ENCODE measurements at places on chromosomes 12 and 14. TPM values are rescaled to one million over a fixed set of nuclear protein-coding genes. Genes with fewer than 3 reads are reported as not detected.

Gene REM2
- total RNA-seq: 11.3 TPM

Gene OTOGL
- total RNA-seq: 0.31 TPM

Gene GLIPR1L1
- total RNA-seq: not detected

Gene FGF23
- 0.14 TPM for total RNA-seq

Gene HPD
- not detected for total RNA-seq

Gene APOF
- total RNA-seq: not detected

Gene KSR2
- 1.8 TPM for total RNA-seq

Gene CRACR2A
- 3.3 TPM for total RNA-seq

Gene TMCC3
- 15.9 TPM for total RNA-seq

Gene AQP5
- 1.8 TPM for total RNA-seq

- peaks cover 1% of the 10 kb centered on the region for H3K4me1 ChIP-seq
- H3K27ac ChIP-seq: no peak overlapping the region
- no peaks in the 10 kb centered on the region for H3K27me3 ChIP-seq
- no peak overlapping the region for H3K4me3 ChIP-seq
These were observed 439.1 kb downstream of the NPAS3 start for GRCh38 chr14:33377596-33378390.

DNA sequence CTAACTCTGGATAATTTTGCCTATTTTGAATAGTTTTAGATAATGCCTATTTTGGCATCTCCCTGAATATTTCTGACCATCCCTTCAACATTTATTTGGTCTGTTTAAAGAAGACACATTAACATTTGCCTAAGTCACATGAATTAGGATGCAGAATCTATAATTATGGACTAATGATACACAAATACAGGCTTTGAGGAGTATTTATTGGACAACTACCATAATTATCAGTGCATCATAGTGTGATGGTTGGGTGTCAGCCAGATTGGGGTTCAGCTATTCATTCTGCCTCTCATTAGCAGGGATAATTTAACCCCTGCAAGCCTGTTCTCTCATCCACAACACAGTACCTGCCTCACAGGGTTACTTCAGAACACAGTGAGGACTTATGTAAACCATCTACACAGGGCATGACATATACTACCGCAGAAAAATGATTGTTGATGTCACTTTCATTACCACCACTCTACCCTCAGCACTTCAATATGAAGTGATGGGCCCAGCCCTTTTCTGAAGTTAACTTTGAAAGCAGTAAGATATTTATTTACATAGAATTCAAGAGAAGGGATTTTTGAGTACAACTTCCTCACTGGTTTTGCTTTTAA lies 14.4 kb downstream of the PRKCH start:
- no peak overlapping the region for H3K4me3 ChIP-seq
- no peak overlapping the region for H3K27ac ChIP-seq
- peaks cover 12% of the 10 kb centered on the region for H3K4me1 ChIP-seq
- DNase-seq: no peak
- H3K36me3 ChIP-seq: no peaks in the 10 kb centered on the region
- H3K27me3 ChIP-seq: no peaks in the 10 kb centered on the region

DNA sequence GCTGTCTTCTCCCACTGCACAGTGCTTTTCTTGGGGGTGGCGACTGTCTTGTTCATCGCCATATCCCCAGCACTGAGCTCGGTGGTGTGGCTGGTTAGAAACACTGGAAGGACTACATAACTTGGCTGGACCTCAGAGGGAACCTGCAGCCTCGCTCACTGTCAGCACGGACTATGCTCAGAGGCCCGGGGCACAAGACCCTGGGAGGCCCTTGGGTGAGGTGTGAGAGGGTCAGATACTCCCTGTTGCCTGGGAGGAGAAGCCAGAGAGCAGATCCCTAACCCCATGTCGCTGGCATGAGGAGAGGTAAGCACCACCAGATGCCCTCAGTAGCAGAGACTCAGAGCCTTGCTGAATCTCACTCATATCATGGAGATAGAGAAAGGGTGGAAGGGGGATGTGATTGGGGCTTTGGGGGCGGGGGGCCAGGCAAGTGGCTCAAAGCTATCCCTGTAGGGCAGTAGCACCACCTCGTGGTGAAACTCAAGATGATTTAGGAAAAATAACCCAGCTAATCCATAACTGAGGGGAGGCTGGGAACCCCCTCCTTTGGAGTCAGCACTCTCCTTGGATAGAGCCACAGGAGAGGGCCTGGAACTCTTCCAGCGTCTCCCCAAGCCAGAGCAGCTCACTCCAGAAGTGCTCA lies 18.7 kb upstream of the HDAC7 start:
- no peak overlapping the region for H3K27ac ChIP-seq
- no peak overlapping the region for H3K4me3 ChIP-seq
- H3K27me3 ChIP-seq: peaks cover 4% of the 10 kb centered on the region
- peaks cover 22% of the 10 kb centered on the region for H3K4me1 ChIP-seq
- no peaks in the 10 kb centered on the region for H3K36me3 ChIP-seq

GRCh38 chr12:63981343-63981742 lies 136.8 kb downstream of the SRGAP1 start:
- H3K4me3 ChIP-seq: no peak overlapping the region
- no peaks in the 10 kb centered on the region for H3K36me3 ChIP-seq
- peaks cover 13% of the 10 kb centered on the region for H3K4me1 ChIP-seq
- no peak for DNase-seq

- peaks cover 3% of the 10 kb centered on the region for H3K4me1 ChIP-seq
- peaks cover 31% of the 10 kb centered on the region for H3K27me3 ChIP-seq
- H3K27ac ChIP-seq: no peak overlapping the region
- no peak overlapping the region for H3K4me3 ChIP-seq
- H3K36me3 ChIP-seq: no peaks in the 10 kb centered on the region
These were observed 24.7 kb downstream of the VSX2 start for GRCh38 chr14:74263921-74264320.

DNA sequence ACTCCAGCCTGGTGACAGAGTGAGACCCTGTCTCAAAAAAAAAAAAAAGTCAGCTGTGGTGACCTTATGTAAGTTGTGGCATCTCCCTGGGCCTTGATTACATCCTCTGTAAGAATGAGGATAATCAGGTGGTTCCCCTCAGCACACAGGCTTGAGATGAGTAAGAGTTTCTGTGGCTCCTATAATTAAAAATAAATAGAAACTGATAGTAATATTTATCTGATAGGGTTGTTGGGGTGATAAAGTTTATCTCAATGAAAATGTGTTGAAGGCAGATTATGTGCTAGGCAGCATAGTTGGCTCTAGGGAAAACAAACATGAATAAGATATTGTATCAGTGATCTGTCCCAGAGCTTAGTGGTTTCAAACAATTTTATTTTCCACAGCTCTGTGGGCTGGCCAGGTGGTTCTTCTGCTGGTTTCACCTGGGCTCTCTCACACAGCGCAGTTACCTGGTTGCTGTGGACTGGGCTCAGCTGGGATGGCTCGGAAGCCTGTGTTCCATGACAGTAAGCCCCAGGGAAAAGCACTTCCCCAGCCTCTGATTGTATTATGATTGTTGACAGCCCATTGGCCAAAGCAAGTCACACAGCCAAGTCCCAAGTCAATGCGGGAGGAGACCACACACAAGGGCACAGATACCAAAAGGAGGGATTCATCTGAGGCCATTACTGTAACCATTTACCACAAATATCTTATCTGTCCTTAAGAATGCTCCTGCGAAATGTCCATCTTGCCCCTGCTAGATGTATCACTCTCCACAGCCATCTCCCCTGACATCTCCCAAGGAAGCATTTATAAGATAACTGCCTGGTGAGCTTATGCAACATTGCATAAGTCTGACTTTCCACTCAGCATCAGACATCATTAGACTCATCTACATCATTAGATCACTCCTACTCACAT lies 151.7 kb downstream of the NUAK1 start:
- peaks cover 42% of the 10 kb centered on the region for H3K27me3 ChIP-seq
- no peak overlapping the region for H3K27ac ChIP-seq
- no peaks in the 10 kb centered on the region for H3K36me3 ChIP-seq
- no peak overlapping the region for H3K4me3 ChIP-seq
- no peak for DNase-seq
- peaks cover 4% of the 10 kb centered on the region for H3K4me1 ChIP-seq

DNA sequence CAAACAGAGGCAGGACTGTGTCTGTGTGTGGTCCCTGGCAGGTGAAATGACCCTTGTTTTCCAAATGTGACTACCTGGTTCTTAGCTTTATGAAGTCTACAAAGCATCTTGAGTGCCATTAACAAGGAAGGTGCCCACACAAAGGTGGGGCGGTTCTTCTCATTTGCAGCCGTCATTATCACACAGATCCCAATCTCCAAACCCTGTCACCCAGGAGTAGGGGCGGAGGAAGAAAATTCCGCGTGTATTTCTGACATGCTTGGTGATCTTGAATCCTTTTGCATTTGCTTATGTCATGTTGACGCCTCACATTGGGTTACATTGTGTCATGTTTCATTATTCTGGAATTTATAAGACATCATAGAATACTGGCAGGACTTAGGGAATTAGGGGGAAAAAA lies 277.3 kb downstream of the VRK1 start:
- no peaks in the 10 kb centered on the region for H3K4me1 ChIP-seq
- H3K36me3 ChIP-seq: no peaks in the 10 kb centered on the region
- no peak overlapping the region for H3K27ac ChIP-seq

- H3K36me3 ChIP-seq: no peaks in the 10 kb centered on the region
- H3K4me1 ChIP-seq: no peaks in the 10 kb centered on the region
- H3K4me3 ChIP-seq: no peak overlapping the region
- peaks cover 2% of the 10 kb centered on the region for H3K27me3 ChIP-seq
- no peak for DNase-seq
- H3K27ac ChIP-seq: no peak overlapping the region
These were observed 10.0 kb upstream of the KLC1 start for GRCh38 chr14:103619057-103619456.

DNA sequence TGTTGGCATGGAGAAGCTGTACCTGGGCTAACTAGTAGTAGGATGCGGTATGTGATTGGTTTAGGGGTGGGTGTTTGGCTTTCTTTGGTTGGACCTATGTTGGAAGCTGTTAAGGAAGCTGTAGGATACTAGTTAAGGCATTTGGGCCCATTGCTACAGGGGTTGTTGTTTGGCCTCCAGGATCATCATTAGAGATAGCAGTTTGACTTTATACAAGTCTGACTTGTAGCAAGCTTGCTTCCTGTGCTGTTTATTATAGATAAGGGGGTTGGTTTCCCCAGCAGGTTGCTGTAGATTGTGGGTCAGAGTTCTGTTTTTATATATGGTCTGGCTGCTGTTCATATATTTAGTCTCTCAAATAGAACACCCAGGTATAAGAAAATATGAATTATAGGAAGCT lies 1.4 kb upstream of the PRIM1 start:
- H3K36me3 ChIP-seq: peaks cover 4% of the 10 kb centered on the region
- H3K4me1 ChIP-seq: peaks cover 9% of the 10 kb centered on the region
- H3K4me3 ChIP-seq: peak overlapping the region; percentile 23
- no peak for DNase-seq

GRCh38 chr12:89348894-89349699 lies 3.2 kb downstream of the DUSP6 start:
- peak overlapping the region; percentile 58 for H3K27ac ChIP-seq
- H3K27me3 ChIP-seq: no peaks in the 10 kb centered on the region
- H3K4me1 ChIP-seq: peaks cover 52% of the 10 kb centered on the region
- DNase-seq: no peak
- H3K36me3 ChIP-seq: peaks cover 22% of the 10 kb centered on the region

DNA sequence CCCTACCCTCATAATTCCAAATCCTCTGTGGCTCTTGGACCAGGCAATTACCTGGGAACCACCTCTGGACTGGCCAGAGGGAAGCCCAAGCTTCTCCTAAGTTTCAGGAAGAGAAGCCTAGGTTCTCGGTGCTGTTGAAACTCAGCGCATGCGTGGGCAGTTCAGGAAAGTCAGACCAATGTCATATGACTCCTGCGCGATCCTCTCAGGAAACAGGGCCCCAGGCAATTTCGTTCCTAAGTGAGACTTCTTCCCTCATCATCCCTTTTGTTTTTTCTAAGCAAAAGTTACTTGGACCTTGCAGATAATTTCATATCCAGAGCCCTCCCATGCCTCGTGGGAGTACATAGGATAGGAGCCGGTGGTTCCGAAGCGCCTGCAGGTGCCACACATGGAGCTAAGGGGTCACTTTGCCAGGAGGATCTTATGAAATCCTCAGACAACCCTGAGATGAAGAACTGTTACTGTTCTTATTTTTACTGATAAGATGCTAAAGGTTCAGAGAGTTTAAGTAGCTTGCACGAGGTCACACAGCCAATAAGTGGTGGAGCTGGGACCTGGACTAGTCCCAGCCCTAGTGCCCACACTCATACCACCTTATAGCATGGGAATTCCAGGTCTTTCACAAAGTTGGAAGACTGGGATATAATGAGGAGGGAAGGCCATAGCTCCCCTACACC lies 168.2 kb downstream of the ZFP36L1 start:
- no peaks in the 10 kb centered on the region for H3K27me3 ChIP-seq
- H3K4me3 ChIP-seq: no peak overlapping the region
- H3K4me1 ChIP-seq: peaks cover 39% of the 10 kb centered on the region
- peaks cover 2% of the 10 kb centered on the region for H3K36me3 ChIP-seq

GRCh38 chr12:48883305-48884161 lies 17.9 kb upstream of the RND1 start:
- peak overlapping the region; percentile 97 for H3K27ac ChIP-seq
- peaks cover 39% of the 10 kb centered on the region for H3K4me1 ChIP-seq
- H3K4me3 ChIP-seq: peak overlapping the region; percentile 57
- H3K36me3 ChIP-seq: no peaks in the 10 kb centered on the region
- peak; percentile 26 for DNase-seq
- no peaks in the 10 kb centered on the region for H3K27me3 ChIP-seq

DNA sequence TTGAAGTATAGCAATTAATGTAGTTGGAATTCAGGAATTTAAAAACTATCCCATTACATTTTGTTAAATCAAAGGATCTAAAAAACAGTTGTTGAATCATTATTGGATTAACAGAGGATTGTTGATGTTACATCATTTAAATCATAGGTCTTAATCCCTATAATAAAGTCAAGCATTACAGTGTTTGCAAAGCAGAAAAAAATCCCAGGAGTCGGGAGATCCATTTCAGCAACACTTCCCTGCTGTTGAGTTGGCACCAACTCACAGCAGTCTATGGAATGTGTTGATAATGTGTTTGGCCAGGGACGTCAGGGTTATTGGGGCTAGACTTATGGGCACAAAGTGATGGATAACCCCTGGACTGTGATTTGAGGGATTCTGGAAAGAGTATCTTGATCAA lies 99.1 kb upstream of the TMTC1 start:
- DNase-seq: no peak
- H3K27me3 ChIP-seq: no peaks in the 10 kb centered on the region
- no peak overlapping the region for H3K4me3 ChIP-seq
- no peak overlapping the region for H3K27ac ChIP-seq
- peaks cover 3% of the 10 kb centered on the region for H3K36me3 ChIP-seq

- H3K27me3 ChIP-seq: no peaks in the 10 kb centered on the region
- DNase-seq: no peak
- H3K27ac ChIP-seq: no peak overlapping the region
- H3K36me3 ChIP-seq: no peaks in the 10 kb centered on the region
- H3K4me3 ChIP-seq: no peak overlapping the region
These were observed 90.8 kb upstream of the PTPRQ start for GRCh38 chr12:80353254-80353653.

DNA sequence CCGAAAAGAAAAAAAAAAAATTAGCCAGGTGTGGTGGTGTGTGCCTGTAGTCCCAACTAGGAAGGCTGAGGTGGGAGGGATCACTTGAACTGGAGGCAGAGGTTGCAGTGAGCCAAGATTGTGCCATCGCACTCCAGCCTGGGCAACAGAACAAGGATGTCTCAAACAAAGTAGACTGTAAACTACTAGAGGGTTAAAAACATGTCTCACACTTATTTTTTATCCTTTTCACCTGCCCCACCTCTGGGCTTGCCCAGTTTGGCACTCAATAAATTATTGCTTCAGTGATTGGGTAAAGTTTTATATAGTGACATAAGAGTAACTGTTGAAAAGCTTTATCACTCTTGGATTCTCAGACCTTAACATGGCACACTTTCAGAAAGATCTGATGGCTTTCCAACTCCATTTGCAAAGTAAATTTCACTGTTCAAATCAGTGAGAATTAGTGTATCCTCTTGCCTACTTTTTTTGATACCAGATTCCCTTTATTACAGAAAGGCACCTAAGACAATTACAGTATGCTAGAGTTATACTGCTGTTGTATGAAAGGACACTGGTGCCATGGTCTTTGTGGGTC lies 56.3 kb upstream of the NPFF start:
- H3K4me1 ChIP-seq: peaks cover 1% of the 10 kb centered on the region
- H3K36me3 ChIP-seq: peaks cover 5% of the 10 kb centered on the region
- no peak overlapping the region for H3K27ac ChIP-seq
- no peak overlapping the region for H3K4me3 ChIP-seq

All from progenitor cell of endocrine pancreas (in vitro differentiated cells).